ENCODE measurements at places on chromosomes 7 and 10.

DNA sequence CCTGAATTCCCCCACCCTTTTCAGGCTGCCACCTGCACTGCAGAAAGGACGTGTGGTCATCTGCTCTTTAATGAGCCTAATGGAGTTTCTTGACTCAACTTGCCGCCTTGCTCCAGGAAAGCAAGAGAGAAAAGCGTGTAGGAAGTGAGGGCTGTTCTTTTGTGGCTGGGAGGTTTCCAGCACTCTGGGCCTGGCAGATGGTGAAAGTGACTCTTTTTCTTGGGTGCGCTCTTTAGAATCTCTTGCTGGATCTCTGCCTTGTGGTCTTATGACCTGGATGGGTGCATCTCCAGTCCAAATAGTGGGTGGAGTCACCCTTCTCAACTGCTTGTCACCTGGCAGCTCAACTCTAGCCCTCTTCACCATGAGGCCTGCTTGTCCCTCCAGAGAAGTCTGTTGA is 244.0 kb downstream of the SORCS1 start:
- no peak for DNase-seq

DNA sequence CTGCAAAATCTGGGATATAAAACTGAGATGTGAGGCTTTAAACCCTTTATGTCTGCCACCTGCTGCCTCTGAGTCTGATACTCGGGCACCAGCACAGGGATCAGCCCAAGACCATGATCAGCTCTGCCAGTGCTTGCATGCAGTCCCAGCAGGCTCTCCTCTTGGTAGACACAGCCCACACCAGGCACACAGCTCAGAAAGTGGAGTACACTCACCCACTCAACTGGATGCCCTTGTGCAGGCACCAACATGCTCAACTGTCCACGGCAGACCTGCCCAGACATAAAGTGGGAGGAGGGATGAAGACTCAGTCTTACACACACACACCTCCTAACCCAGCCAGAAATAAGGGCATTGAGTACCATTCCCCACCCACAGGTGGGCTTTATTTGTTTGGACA is 18.2 kb upstream of the MYH16 start:
- no peak for DNase-seq

DNA sequence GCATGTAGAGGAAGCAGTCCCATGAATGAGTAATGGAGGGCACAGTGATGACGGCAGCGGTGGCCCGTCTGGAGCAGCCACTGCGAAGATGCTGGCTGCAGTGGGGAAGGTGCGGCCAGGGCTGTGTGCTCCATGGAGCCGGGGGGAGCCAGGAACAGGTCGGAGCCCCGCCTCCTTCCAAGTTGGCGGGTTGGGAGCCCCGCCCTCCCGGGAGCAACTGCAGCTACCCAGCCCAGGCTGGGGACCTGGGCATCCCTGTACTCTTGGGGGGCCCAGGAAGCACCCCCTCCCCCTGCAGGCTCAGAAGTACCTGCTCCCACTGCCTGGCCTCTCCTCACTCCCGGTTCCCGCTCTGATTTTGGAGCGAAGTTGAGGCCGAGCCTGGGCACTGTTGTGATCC is 175.1 kb upstream of the ADCY1 start:
- no peak for DNase-seq

DNA sequence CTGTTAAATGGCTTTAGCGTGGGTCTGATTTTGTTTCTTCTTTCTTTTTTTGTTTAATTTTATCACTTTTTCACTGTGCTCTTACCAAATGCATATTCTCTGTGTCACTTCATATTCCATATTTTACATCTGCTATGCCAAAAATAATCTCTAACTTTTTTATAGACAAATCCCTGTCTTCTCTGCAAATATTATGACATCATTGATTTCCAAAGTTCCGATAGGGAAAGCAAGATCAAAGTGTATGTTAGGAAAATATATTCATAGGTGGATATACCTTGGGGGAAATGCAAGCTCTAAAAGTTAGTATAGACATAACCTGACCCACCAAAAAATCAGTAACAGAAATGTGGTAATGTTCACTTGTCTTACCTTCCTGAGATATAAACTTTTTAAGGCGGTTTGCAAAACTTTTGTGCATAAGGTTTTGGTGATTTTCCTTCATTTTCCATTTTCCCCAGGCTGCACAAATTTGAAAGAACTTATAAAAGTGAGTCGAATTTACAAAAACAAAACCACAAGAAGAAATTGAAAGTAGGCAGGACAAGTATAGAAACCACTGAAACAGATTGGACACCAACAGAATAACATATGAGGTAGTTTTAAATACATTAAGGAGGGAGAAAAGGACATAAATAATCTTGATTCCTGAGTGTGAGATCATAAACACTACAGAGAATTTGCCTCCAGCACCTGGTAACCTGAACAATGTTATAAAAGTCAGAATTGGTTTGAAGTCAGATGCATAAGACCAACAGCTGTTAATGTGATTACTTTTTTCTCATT is 63.1 kb upstream of the TFEC start:
- no peak for DNase-seq

GRCh38 chr7:8176370-8177081 is 85.4 kb downstream of the ICA1 start:
- DNase-seq = no peak

GRCh38 chr7:113122744-113123143 is 4.4 kb upstream of the SMIM30 start:
- DNase-seq = no peak

DNA sequence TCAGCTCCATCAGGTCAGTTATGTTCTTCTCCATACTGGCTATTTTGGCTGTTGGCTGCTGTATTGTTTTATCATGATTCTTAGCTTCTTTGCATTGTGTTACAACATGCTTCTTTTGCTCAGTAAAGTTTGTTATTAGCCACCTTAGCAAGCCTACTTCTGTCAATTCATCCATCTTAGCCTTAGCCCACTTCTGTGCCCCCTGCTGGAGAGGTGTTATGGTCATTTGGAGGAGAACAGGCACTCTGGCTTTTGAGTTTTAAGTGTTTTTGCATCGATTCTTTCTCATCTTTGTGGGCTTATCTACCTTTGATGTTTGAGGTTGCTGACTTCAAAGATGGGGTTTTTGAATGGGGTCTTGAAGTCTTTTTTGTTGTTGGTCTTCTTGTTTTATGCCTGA is 204.6 kb upstream of the FOXP2 start:
- DNase-seq = no peak

- no peak for DNase-seq
These were observed 75.6 kb downstream of the MICU1 start for GRCh38 chr10:72550239-72550638.
